Psoas muscle (tissue), 8 donors: ENCODE measurements at places on chromosomes 16 and 17. TPM values are rescaled to one million over a fixed set of nuclear protein-coding genes. Genes with fewer than 3 reads are reported as not detected.

The CYB561 gene
- 1.9 TPM for total RNA-seq

The C17orf107 gene
- not detected for total RNA-seq

The HSD17B1 gene
- 0.86 TPM for total RNA-seq

The CES3 gene
- 9.7 TPM for total RNA-seq

The KATNB1 gene
- total RNA-seq, result 13.3 TPM

The C16orf54 gene
- 0.44 TPM for total RNA-seq
